ENCODE measurements at places on chromosomes 12 and 14.

DNA sequence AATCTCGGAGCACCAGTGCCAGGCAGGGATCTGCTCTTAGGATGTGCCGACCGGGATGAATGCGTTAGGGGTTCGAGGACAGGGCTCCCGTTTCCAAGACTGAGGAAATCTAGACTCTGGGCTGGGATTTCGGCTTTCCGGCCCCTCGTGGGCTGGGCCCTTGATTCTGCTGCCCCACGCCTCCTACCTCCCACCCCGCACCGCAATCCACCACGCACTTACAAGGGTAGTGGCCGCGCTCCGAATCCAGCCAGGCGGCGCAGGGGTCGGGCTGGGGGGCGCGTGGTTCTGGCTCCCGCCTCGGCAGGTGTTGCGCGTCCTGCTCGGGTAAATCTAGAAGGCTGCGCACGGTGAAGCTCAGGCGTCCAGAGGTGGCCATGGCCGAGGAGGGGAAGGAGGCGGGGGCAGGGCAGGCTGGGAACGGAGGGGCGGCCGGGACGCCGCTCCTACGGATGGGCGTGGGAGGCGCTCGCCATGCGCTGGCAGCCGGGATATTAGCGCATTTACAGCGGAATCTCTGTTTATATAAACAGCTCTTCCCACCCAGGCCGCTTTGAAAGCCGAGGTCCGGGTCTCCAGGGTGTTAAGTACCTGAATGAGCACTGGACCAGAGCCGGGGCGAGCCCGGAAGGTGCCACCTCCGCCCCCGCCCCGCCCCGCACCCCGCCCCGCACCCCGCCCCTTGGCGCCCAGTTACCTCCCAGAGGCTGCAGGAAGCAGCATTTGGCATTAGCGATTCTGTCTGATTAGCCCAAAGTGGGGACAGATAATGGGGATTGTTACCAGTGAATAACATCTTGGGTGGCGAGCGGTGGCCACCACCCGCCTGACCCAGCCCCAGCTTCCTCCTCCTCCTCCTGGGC is at the start of gene NKX2-8:
NKX2-8 (minus strand) TSS at position 604 of the 863 bp plus-strand sequence; CDS start at position 379, 225 bp downstream.
- no peak for DNase-seq

DNA sequence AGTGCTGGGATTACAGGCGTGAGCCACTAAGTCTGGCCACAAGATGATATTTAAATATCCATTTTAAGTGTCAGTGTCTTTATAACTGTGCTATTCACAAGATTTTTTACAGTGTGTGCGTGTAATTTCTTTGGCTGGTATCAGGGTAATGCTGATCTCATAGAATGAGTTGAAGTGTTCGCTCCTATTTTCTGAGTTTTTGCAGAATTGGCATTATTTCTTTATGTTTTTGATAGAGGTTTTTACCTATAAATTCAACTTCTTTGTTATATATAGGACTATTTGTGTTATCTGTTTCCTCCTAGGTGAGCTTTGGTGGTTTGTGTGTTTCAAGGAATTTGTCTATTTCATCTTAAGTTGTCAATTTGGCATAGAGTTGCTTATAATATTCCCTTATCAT is 45.6 kb downstream of the FOXN4 start:
- no peak for DNase-seq

DNA sequence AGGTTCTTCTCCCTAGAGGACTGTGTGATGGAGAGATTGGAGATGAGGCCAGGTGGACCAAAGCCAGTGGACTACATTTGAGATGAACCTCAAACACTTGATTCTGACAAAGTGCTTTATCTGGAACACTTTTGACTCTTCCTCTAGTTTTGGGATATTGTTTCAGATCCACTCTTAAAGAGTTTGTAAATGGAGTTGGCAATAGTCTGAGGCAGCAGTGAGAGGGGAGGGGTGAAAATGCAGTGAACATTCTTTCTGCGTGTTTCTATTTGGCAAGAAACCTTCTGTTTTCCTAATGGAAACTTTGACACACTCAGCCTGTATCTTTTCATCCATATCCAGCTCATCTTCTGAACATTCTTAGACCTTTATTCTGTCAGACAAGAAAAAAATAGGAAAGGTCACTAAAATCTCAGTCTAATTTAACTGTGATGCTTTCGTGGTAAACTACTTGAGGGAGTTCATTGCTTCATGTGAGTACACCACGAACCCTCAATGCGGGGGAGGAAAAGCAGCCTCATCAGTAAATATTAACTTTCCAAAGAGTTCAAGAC is 57.4 kb upstream of the KCNJ8 start:
- peak; percentile 37 for DNase-seq

GRCh38 chr14:63764103-63764502 is 36.2 kb upstream of the SGPP1 start:
- DNase-seq, result peak; percentile 16

GRCh38 chr12:103924761-103925641 is 5.2 kb upstream of the HSP90B1 start:
- DNase-seq, result peak; percentile 81

GRCh38 chr12:68389305-68389704 is 57.1 kb upstream of the MDM1 start:
- no peak for DNase-seq

DNA sequence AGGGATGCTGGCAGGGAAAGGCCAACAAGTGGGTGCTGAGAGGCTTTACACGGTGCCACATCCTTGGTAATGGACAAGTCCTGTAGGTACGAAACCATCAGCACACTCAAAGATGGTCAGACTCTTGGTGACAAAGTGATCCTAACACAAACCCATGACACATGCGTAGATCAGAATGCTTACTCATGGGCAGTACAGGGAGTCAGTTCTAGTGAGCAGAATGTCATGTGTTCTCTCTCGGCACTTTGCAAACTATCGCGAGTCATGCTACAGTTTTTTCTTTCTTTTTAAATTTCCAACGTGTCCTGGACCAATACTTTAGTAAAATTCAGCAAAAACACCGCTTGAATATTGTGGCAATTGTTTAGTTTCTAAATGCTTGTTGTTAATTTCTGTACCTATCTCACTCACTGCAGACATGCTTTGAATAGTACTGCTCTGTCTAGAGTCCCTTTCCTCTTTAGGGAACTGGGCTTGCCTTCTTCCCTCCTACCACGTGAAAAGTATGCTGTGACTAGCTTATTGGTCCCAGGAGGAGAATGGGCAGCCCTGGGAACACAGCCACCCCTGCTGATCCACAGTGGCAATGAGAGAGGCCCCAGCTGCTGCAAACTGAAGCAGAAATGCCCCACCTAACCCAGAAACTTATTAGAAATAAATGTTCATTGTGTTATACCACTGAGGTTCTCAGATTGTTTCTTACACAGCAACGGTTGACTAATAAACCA is 62.4 kb downstream of the UBR7 start:
- peak; percentile 79 for DNase-seq

GRCh38 chr12:95637471-95638155 is 86.3 kb upstream of the USP44 start:
- DNase-seq, result peak; percentile 89

DNA sequence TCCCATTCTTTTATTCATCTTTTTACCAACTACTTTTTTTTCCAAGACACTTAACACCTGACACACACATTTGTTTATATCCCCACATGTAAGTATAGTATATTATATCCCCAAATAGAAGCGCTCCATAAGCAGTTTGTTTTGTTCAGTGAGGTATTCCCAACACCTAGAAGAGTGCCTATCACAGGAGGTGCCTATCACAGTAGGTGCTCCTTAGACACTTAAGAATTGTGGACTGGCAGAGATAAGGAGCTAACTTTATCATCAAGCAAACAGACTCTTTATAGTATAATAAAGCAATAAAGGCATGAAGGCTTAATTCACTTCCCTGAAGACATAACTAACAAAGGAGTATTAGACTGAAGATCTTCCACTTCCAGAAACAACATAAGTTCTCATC is 29.1 kb downstream of the OSBPL8 start:
- no peak for DNase-seq

Measured in HCEC 1CT (cell line).